ENCODE measurements at places on chromosomes 5 and 9. TPM values are rescaled to one million over a fixed set of nuclear protein-coding genes. Genes with fewer than 3 reads are reported as not detected.

The NR6A1 gene
- 63.7 TPM for total RNA-seq

The CAMK4 gene
- total RNA-seq: 9.4 TPM

The FAM221B gene
- total RNA-seq: 0.19 TPM

The LTC4S gene
- 2.4 TPM for total RNA-seq

GRCh38 chr5:79025054-79025472 is 40.0 kb upstream of the ARSB start:
- H3K4me1 ChIP-seq: peaks cover 14% of the 10 kb centered on the region
- peaks cover 36% of the 10 kb centered on the region for H3K27me3 ChIP-seq

GRCh38 chr9:92512622-92513021 is 23.2 kb downstream of the ECM2 start:
- H3K36me3 ChIP-seq: no peaks in the 10 kb centered on the region
- no peak overlapping the region for H3K27ac ChIP-seq
- H3K4me3 ChIP-seq: no peak overlapping the region
- H3K4me1 ChIP-seq: peaks cover 8% of the 10 kb centered on the region
- DNase-seq: no peak

- no peaks in the 10 kb centered on the region for H3K4me1 ChIP-seq
- DNase-seq: no peak
- no peaks in the 10 kb centered on the region for H3K27me3 ChIP-seq
- no peak overlapping the region for H3K4me3 ChIP-seq
- H3K36me3 ChIP-seq: no peaks in the 10 kb centered on the region
Measured at GRCh38 chr9:18542837-18543405, 69.0 kb downstream of the ADAMTSL1 start.

- peak; percentile 65 for DNase-seq
- no peaks in the 10 kb centered on the region for H3K36me3 ChIP-seq
- H3K27ac ChIP-seq: no peak overlapping the region
- H3K4me1 ChIP-seq: peaks cover 24% of the 10 kb centered on the region
- H3K4me3 ChIP-seq: no peak overlapping the region
Measured at GRCh38 chr9:119289740-119290433, 79.3 kb downstream of the BRINP1 start.

DNA sequence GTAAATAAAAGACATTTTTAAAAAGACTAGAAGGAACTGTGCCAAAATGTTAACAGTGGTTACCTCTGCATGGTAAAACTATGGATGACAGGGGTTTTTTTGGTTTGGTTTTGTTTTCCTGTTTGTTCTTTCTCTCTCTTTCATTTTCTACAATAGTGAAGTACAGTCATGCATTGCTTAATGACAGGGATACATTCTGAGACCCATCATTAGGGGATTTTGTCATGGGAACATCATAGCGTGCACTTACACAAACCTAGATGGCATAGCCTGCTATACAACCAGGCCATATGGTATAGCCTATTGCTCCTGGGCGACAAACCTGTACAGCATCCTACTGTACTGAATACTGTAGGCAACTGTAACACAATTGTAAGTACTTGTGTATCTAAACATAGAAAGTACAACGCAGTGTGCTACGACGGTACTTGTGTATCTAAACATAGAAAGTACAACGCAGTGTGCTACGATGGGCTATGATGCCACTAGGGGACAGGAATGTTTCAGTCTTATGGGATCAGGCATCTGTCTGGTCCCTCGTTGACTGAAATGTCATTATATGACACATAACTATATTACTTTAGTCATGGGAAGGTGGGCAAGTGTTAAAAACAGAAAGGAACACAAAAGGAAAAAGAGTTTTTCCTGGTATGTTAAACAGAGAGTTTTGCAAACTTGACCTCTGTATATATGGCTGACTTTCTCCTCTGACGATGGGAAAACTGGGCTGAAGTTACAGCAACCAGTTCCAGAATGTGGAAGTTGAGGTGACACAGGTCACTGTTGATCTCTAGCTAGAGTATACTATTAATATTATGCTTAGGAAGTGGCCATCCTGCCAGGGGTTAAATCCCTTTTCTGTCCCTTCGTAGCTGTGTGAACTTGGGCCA is 7.4 kb upstream of the ADAM19 start:
- H3K4me1 ChIP-seq: peaks cover 4% of the 10 kb centered on the region
- H3K36me3 ChIP-seq: no peaks in the 10 kb centered on the region
- no peak overlapping the region for H3K27ac ChIP-seq
- H3K27me3 ChIP-seq: no peaks in the 10 kb centered on the region

- peaks cover 5% of the 10 kb centered on the region for H3K27me3 ChIP-seq
- peaks cover 3% of the 10 kb centered on the region for H3K36me3 ChIP-seq
- H3K4me3 ChIP-seq: no peak overlapping the region
- no peak overlapping the region for H3K27ac ChIP-seq
- DNase-seq: no peak
- H3K4me1 ChIP-seq: no peaks in the 10 kb centered on the region
Measured at GRCh38 chr5:152177626-152178349, 227.3 kb downstream of the NMUR2 start.

DNA sequence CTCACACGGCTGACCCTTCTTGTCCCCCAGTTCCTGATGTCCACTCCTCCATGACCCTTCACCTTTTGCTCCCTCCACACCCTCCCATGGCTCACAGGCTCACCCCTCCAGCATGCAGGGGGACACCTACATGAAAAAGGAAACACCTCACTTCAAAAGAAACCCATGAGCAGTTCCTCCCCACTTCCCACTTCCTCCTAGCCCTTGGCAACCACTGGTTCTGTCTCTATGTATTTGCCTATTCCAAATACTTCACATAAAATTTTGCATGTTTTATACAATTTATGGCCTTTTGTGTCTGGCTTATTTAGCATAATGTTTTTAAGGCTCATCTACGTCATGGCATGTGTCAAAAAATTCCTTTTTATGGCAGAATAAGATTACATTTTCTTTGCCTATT is 100.2 kb upstream of the S1PR3 start:
- DNase-seq: no peak
- H3K27me3 ChIP-seq: no peaks in the 10 kb centered on the region
- no peaks in the 10 kb centered on the region for H3K36me3 ChIP-seq
- no peak overlapping the region for H3K27ac ChIP-seq

GRCh38 chr5:16749626-16750025 is 132.8 kb upstream of the RETREG1 start:
- H3K27me3 ChIP-seq: no peaks in the 10 kb centered on the region
- no peak overlapping the region for H3K27ac ChIP-seq
- H3K36me3 ChIP-seq: peaks cover 15% of the 10 kb centered on the region
- no peak for DNase-seq
- H3K4me3 ChIP-seq: no peak overlapping the region
- H3K4me1 ChIP-seq: peaks cover 37% of the 10 kb centered on the region

GRCh38 chr5:61277781-61278180 is 54.3 kb upstream of the ZSWIM6 start:
- no peaks in the 10 kb centered on the region for H3K27me3 ChIP-seq
- no peak overlapping the region for H3K4me3 ChIP-seq
- DNase-seq: no peak
- no peaks in the 10 kb centered on the region for H3K36me3 ChIP-seq

DNA sequence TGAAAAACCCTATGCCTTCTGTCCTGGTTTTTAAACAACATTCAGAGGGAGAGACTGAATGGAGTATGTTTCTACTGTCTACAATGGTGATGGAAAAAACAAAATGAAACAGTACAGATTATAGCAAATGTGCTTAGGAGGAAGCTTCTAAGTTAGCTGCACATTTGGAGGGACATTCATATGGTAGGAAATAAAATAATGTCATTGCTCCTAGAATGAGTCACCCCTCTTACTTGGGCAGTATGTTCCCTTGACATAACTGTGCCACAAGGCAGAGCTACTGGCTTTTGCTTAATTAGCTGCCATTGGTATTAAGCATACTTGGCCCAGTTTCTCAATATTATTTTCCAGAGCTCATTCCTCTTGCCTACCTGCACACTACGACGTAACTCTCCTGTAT is 128.9 kb downstream of the GDNF start:
- H3K4me3 ChIP-seq: no peak overlapping the region
- no peaks in the 10 kb centered on the region for H3K27me3 ChIP-seq
- H3K27ac ChIP-seq: no peak overlapping the region
- no peaks in the 10 kb centered on the region for H3K4me1 ChIP-seq
- no peak for DNase-seq

- H3K27me3 ChIP-seq: no peaks in the 10 kb centered on the region
- H3K4me3 ChIP-seq: no peak overlapping the region
- H3K27ac ChIP-seq: no peak overlapping the region
- no peaks in the 10 kb centered on the region for H3K36me3 ChIP-seq
- no peak for DNase-seq
- peaks cover under 1% of the 10 kb centered on the region for H3K4me1 ChIP-seq
Measured at GRCh38 chr9:136312009-136312375, 8.1 kb upstream of the CCDC187 start.

- H3K27ac ChIP-seq: peak overlapping the region; percentile 72
- peaks cover 60% of the 10 kb centered on the region for H3K4me1 ChIP-seq
Measured at GRCh38 chr9:121652021-121652837, 795 bp downstream of the DAB2IP start.

DNA sequence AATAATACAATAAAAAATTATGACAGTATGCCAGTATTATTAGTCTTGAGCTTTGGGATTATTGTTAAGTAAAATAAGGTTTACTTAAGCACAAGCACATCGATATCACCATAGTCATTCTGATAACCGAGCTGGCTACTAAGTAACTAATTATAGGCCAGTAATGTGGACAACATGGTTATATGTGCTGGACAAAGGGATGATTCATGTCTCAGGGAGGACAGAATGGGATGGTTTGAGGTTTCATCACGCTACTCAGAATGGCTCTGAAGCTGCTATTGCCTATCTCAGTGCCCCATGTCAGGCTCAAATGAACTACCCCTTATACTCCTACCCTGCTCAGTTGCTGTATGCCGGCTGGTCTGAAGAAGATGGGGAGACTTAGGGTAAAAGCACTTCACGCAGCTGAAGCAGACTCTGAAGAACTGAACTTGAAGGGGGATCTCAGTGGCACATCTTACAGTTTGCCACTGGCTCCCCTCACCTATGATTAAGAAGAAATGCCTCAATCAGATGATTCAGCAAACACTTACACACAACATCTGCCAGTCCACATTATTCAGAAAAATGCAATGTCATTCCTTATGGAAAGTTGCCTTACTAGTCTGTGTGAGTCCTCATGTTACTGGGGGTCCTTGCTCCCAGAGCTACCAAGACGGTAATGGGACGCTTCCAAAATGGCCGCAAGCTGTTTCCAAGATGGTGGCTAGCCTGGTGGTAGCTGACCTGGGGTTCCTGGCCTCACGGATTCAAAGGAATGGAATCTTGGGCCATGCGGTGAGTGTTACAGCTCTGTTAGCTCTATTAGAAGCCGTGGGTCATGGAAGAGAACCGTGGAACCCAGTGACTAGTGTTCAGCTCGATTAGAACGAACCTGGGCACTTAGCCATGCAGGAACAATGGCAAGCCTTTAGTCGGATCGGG is 1098.6 kb downstream of the TAF11L14 start:
- H3K4me1 ChIP-seq: peaks cover 15% of the 10 kb centered on the region
- no peaks in the 10 kb centered on the region for H3K27me3 ChIP-seq
- H3K27ac ChIP-seq: no peak overlapping the region
- H3K4me3 ChIP-seq: no peak overlapping the region

GRCh38 chr5:31192442-31192841 is 1.0 kb upstream of the CDH6 start:
- H3K4me1 ChIP-seq: peaks cover 59% of the 10 kb centered on the region
- peaks cover 41% of the 10 kb centered on the region for H3K27me3 ChIP-seq
- peaks cover 5% of the 10 kb centered on the region for H3K36me3 ChIP-seq
- DNase-seq: no peak
- H3K4me3 ChIP-seq: peak overlapping the region; percentile 87

GRCh38 chr5:88666761-88667495 is 216.1 kb downstream of the MEF2C start:
- peaks cover 10% of the 10 kb centered on the region for H3K36me3 ChIP-seq
- DNase-seq: no peak
- H3K4me3 ChIP-seq: peak overlapping the region; percentile 93

DNA sequence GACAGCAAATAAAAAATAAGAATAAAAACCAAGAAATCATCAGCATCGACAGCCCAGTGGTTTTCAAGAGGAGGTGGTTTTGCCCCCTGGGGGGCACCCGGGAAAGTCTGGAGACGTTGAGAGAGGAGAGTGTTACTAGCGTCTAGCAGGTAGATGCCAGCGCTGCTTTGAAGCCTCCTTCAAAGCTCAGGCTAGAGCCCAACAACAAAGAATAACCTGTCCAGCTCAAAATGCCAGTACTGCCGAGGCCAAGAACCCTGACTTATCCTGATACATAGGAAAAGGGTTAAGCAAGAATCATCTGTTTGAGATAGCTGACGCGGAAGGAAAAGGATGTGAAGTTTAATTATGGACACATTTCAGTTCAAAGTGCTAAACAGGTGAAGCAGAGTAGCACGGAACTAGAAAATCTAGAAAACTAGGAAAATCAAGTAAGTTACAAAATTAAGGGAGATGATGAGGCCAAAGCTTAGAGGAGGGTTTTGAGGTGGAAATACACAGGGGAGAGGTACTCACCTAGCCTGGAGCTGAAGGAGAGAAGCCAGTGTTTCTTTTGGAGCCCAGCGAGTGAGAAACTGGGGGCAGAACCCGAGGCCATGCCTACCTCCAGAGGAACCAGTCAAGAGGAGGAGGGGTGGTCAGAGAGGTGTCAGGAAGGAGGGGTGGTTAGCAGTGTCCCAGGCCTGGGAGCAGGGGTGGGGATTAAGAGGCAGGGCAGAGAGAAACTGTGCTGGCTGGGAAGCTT is 121.0 kb upstream of the RETREG1 start:
- H3K27me3 ChIP-seq: no peaks in the 10 kb centered on the region
- H3K27ac ChIP-seq: peak overlapping the region; percentile 91
- H3K4me1 ChIP-seq: peaks cover 87% of the 10 kb centered on the region
- DNase-seq: no peak
- H3K4me3 ChIP-seq: peak overlapping the region; percentile 74

DNA sequence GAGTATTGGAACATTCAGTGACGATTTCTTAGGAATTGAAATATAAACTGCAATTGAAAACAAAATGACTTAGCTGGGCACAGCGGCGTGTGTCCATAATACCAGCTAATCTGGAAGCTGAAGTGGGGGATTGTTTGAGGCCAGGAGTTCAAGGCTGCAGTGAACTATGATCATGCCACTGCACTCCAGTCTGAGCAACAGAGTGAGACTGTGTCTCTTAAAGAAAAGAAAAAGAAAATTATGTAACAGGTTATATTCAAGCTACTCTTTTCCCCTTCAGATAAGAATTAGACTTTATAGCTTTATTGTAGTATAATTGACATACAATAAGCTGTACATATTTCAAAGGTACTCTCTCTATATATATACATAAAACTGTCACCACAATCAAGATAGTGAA is 6.4 kb downstream of the SLC26A2 start:
- no peak overlapping the region for H3K4me3 ChIP-seq
- no peaks in the 10 kb centered on the region for H3K27me3 ChIP-seq
- H3K27ac ChIP-seq: no peak overlapping the region
- H3K36me3 ChIP-seq: peaks cover 1% of the 10 kb centered on the region
- DNase-seq: no peak

DNA sequence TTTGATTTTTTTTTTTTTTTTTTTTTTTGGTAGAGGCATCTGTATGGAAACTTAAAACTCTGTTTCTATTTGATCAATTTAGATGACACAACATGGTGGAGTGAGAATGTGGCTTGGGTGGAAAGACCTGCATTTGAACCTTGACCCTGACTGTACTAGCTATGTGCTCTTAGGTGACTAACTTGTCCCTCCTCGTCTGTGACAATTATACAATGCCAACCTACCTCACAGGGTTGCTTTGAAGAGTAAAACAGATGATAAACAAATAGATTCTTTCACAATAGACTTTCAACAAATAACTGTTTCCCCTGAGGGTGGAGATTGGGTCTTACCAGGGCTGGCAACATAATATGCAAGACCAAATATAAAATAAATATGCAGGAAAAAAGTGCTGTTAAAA is 109.3 kb downstream of the CRB2 start:
- H3K4me3 ChIP-seq: no peak overlapping the region
- no peak for DNase-seq
- no peak overlapping the region for H3K27ac ChIP-seq
- H3K36me3 ChIP-seq: no peaks in the 10 kb centered on the region
- H3K4me1 ChIP-seq: peaks cover 11% of the 10 kb centered on the region
- no peaks in the 10 kb centered on the region for H3K27me3 ChIP-seq
